ENCODE measurements at places on chromosomes 7 and 10.

DNA sequence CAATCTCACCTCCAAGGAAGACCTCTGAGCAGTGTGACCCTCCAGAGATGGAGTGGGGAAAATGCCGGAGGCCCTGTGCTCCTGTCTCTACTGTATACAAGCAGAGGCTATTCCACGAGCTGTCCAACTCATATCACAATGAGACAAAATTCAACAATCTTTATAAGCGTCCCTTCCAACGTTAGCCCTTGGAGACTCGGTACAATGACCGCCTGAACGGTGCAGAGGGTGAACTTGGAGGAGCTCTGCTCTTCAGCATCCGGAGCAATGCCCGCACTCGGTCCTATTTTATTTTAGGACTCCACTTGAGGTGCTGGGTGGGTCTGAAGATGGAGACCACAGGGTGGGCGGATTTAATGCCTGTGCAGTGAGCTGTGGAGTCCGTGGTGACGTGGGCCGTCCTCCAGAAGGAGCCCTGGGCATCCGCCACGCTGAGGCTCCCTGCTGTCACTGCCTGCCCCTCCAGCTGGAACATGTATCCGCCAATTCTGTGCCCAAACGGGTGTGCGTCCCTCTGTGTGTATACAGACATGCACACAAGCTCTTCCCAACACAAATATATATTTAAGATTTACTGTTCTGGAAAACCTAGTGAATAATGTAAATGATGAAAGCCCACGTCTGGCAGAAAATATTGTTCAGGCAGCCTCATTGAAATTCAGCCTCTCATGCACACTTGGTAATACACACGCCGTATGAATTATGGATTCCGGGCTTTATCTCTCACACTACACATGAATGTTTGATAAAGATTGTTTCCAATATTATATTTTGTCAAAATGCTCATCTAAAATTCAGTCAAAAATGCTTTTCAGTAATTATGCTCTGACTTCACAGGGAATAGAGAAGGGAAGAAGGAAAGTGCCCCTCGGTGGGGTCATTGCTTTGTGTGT lies 239.9 kb upstream of the ZMIZ1 start:
- no peak for DNase-seq

- DNase-seq, result peak; percentile 38
Observed at GRCh38 chr7:33050535-33051318, 11.8 kb downstream of the NT5C3A start.

DNA sequence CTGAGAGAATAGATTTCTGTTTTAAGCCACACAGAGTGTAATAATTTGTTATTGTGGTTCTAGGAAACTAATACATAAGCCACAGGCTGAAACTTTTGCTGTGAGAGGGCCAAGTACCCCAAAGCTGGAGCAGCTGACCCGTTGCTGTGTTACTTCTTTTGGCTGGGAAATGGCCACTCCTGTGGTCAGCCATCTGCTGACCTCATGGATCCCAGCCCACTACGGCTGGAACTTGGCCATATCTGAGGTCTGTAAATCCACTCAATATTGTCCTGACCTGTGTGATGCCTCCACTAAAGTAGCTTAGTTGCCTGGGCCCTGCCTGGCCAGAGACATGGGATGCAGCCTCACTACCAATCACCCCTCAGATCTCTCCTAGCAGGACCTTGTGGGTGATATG lies 17.4 kb upstream of the LOXL4 start:
- DNase-seq, result no peak

DNA sequence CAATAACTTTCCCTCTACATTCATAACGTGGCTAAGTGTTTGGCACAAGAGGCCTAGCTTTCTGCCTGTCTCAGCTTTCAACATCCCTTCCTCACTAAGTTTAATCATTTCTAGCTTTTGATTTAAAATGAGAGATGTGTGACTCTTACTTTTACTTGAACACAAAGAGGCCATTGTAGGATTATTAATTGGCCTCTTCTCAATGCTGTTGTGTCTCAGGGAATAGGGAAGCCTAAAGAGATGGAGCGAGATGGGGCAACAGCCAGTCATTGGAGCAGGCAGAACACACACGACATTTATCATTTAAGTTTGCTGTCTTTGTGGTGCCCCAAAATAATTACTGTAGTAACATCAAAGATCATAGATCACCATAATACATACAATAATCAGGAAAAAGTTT lies 167.1 kb upstream of the TRIM24 start:
- DNase-seq, result no peak

DNA sequence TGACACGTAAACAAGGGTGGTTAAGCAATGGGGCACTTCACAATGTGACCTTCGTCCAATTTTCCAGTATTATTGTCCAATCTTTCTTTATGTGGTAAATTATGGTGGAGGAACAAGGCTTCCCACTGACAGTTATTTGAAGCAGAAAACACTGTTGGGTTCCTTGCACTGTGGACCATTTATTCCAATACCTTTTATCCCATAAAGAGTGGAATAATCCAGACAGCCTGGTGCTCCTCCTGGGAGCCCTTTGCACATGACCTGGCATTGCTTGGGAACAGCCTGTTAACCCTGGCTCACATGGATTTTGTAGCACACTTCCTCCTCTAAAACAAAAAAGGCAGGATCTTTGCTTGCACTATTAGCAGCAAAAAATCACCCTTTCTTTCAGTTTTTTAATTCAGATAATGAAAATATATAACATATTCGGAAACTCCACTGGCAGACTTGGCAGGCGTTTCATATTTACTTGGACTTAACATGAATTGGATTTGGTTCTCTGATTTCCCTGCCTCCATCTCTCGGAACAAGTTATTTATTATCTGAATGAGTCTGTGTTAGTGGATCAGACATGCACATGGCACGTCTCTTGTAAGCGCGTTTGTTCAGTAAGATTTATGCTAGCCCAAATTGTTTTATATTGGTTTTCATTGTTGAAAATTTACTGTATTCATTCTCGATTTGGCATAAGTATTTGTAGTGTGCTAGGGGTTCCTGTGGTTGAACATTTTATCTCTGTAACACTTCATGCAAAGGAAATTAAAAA lies 59.3 kb downstream of the BMPER start:
- no peak for DNase-seq

GRCh38 chr7:72493850-72494661 lies 81.9 kb upstream of the CALN1 start:
- peak; percentile 77 for DNase-seq

DNA sequence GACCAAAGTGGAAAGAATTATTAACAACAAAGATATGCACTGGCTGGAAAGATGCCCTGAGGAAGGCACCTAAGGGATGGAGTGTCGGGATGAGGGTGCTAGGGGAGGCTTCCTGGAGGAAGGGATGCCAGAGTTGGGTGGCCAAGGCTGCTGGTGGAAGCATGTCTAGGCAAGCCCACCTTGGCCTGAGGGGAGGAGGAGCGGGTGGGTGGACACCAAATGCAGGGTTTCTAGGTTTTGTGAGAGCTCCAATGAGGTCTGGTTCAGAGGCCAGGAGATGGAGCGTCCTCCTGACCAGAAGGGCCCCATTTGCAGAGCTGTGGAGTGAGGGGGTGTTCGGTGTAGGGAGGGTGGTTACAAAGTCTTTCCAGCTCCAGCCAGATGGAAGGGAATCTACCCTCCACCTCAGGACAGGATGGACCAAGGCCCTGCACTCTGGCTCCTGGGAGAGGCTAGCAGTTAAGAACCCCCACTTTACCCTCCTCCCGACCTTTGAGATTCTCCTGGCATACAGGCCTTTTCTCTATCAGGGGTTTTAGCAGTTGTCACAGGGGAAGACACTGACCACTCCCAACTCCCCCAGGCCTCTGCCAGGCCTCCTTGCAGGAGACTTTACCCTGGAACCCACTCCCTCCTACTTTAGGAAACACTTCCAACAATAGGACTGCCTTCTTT lies 3.0 kb upstream of the DDIT4 start:
- DNase-seq, result no peak

DNA sequence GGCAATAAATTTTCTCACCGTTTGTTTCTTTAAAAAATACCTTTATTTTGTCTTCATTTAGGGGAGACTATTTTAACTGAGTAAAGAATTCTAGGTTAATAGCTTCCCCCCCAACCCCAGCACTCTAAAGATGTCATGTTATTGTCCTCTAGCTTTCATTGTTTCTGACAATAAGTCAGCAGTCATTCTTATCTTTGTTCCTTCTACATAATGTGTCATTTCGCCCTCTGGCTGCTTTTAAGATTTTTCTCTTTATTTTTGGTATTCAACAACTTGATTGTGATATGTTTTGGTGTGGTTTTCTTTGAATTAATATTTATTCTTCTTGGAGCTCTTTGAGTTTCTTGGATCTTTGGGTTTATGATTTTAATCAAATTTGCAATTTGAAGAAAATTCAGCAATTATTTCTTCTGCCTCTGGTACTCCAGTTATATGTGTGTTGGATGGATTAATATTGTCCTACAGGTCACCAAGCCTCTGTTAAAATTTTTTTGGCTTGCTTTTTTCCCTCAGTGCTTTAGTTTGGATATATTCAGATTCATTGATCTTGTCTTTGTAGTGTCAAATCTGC lies 64.6 kb upstream of the ELN start:
- no peak for DNase-seq

GRCh38 chr10:58063861-58064480 lies 203.7 kb downstream of the IPMK start:
- no peak for DNase-seq

DNA sequence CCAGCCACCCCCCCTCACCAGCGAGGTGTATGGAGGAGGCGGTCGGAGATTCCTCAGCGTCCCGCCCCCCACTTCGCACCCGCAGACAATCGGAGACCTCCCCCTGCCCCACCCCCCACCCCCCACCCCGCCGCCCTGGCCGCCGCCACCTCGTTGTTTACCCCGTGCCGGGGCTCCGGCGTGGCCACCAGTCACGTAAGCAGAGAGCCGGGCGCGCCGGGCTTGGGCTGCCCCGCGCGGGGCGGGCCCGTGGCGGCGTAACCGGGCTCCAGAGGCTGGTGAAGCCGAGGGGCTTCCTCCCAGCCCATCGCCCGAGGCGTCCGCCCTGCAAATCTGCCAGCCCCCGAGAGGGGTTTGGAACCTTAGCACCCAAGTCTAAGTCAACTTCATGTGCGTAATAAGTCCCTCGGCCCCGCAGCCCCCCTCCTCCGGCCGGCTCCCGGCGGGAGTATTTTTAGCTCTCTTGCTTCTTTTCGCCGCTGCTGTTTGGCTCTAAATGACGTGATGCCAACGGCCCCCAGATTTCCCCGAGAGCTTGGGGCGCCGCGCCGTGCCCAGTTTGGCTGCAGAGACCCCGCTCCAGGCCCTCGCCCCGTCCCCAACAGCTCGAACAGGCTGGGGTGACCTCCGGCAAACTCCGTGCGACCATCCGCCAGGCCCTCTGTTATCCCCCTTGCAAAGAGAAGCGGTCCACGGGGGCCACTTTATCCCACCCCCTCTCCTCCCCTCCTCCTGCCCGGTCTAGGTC lies 2.7 kb downstream of the MXI1 start:
- DNase-seq, result peak; percentile 56

DNA sequence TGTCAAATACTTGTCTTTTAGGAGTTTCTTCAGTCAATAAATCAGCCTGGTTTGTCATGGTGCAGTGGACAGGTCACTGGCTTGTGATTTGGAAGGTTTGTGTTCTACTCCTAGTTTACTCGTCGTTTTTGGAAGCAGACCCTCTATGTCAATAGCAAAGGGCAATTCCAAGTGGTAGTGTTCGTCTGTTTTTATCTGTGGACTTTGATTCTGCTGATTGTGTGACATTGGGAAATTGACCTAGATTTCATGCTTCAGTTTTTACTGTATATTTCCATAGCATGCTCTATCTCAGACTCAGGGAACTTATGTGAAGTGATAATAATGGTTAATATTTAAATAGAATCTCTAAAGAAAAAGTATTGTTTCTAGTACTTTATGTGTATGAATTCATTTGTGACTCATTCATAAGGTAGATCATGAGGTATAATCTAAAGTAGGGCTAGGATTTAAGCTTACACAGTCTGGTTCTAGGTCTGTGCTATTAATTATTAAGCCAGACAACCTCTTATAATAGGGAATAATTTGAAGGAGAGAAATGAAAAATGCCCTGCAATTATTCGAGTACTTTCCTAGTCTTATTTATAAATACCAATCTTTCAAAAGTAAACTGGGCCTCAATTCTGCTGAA lies 198.1 kb downstream of the REEP3 start:
- no peak for DNase-seq

DNA sequence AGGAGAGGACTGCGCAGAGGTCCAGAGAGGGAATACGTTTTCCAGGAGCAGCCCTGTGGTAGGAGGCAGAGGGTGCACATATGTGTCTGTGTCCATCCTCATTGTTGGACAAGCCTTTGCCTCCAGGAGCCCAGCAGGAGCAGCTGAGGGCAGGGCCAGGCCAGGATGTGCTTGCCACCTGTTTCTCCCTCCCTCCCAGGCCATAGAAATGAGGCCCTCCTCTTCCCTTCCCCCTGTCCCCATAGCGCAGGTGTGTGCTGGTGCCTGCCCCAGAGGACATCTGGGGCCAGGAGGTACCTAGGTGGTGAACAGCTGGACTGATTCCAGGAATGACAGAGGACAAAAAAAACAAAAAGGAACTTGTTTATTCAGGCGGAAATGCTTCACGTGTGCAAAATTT lies 10.5 kb upstream of the CXCL12 start:
- no peak for DNase-seq

DNA sequence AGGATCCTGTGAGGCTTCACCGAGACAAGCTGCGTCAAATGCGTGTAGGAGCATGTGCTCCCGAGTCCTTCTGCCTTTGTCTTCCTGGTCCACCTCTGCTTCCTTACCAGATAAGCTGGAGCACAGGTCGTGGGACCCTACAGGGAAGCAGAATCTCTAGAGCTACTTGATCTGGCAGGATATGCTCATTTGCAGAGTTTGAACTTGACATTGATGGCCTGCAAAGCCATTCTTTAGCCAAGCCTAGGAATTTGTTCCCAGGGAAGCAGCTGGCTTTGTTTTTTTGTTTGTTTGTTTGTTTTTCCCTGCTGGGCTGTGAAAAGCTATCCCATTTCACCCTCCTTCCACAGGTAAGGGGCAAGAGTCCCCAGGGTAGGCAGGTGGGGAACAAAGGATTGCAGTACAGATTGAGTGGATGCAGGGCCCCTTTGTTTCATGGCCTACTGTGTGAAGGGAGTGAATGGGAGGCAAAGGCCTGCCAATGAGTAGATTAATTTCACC lies 200.0 kb upstream of the BMPER start:
- no peak for DNase-seq

- DNase-seq, result no peak
Observed at GRCh38 chr7:151726652-151727578, 150.0 kb downstream of the PRKAG2 start.

GRCh38 chr10:93397020-93397419 lies 85.1 kb downstream of the MYOF start:
- DNase-seq, result no peak

- DNase-seq, result no peak
Observed at GRCh38 chr10:102815790-102816549, 21.2 kb downstream of the CYP17A1 start.

DNA sequence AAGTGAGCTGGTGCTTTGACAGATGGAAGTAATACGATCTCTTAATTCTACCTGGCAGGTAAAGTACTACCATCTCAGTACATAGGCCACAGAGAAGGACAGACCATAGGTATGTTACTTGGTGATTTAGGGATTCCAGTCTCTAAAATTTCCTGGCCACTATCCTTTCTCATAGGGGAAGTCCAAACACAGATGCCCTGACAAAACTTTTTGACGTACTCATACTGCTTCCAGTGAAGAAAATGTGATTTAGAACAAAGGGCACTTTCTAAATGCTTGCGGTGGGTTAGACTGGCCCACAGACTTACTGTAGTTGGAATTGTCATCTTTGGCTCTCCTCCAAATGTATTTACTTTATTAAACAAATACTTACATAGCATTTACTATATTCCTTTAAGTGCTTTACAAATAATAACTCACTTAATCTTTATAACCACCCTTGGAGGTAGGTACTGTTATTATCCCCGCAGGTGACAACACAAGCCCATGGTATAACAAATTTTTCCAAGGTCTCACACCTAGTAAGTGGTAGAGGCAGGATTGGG lies 3.0 kb downstream of the PI4K2A start:
- no peak for DNase-seq
